ENCODE measurements at places on chromosomes 2 and 18.

DNA sequence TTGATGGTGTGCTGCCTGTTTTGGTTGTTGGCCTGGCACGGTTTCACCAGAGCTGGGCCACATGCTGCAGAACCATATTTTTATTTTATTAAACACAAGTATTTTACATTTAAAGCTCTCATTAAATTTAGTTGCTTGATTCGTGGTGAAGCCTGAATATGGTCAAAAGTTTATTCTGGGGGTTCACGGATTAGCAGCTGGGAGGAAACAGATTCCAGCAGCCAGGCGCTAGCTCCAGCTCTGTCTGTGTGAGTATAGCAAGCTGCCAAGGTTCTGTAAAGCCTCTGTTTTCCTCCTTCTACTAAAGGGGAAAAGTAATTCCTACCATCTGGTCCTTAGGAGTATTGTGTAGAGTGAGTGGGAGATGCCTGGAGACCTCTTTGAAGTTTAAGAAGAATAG, 22.5 kb downstream of the GATA6 start:
- H3K4me1 ChIP-seq, result no peaks in the 10 kb centered on the region
- H3K27ac ChIP-seq, result no peak overlapping the region
- no peaks in the 10 kb centered on the region for H3K27me3 ChIP-seq
- no peak for DNase-seq
- no peak overlapping the region for H3K4me3 ChIP-seq

DNA sequence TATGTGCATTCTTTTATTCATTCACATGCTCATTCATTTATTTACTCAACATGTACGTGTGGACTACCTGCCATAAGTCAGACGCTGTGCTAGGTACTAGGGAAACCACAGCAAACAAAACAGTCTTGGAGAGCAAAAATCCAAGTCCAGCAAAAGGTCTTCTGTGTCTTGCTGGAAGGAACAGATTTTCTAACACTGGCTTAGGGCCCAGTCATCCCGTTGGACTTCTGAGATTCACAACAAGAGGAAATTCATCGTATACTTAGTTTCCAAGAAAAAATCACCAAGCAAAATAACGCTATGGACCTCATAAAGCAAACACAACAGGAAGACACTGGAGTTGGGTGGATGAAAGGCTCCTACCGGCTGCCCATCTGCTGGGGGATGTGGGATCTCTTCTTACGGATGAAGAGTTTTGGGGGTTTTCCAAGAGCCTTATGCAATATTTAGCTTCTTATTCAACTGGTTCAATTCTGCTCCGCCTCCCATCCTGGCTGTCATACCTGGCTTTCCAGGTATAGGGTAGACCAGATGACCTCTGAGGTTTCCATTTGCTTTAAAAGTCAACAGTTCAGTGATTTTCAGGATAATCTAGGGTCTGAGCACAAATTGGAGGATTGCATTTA, 262.7 kb downstream of the HAUS1 start:
- H3K27me3 ChIP-seq, result no peaks in the 10 kb centered on the region
- no peaks in the 10 kb centered on the region for H3K36me3 ChIP-seq
- H3K4me1 ChIP-seq, result no peaks in the 10 kb centered on the region
- no peak overlapping the region for H3K4me3 ChIP-seq
- no peak overlapping the region for H3K27ac ChIP-seq
- DNase-seq, result no peak

DNA sequence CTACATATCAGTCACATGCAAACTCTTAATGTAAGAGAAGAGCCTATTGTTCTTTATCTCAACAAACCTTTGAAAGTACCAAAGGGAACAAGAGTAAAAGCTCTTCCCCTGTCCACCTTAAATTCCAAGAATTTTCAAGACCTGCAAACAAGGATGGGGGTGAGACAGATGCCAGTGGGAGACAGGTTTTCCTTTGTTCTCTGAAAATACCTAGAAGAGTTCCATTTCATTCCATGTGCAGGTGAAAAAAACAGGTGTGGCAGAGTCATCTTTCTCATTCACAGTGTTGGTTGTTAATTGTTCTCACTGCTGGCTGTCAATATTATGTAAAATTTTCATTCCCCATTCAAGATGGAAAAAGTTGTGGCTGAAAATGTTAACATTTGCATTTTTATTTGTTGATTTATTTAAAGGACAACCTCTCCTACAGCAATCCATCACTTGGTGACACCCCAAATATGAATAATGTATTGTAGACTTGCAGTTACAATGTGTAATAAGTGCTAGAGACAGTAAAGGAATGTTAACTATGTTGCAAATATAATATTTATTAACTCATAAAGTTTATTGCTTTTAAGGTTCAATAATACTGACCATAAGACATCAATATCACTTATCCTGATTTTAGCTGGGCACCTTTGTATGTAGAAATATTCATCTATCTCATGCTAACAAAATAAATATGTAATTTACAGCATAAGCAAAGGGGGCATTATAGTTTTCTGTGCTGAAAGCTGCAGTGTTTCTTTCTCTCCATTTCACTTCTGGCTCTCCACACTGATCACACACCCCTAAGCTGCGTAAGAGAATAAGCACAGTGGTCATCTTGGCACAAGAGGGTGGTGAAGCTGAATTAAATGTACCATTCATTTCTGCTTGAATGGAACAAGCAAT, 347.0 kb downstream of the KIAA1328 start:
- no peak for DNase-seq
- H3K4me1 ChIP-seq, result no peaks in the 10 kb centered on the region
- no peaks in the 10 kb centered on the region for H3K27me3 ChIP-seq
- no peak overlapping the region for H3K4me3 ChIP-seq
- no peak overlapping the region for H3K27ac ChIP-seq

DNA sequence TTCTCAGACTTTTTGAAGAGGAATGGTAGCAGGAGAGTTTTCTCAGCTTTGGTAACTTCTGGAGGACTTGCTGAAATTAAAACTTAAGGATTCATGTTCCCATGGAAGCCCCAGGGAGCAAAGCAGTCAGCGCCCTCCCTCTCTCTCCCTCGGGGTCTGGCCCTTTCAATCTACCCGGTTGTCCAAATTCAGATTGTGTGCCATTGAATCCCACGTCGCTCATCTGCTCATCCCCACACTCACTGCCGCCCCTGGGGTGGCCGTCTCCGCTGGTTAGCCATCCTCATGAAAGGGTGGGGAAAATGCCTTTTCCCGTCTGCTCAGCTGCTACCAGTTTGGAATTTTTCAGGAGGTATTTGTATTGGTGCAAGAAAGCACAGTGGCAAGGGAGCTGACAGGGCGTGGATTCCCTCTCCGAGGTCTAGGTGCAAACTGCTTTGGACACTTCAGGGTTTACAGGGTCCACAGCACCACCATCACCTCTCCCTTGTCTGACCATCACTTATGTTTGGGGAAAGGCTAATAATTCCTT, 27.1 kb downstream of the MCFD2 start:
- H3K27me3 ChIP-seq, result no peaks in the 10 kb centered on the region
- no peak overlapping the region for H3K4me3 ChIP-seq
- H3K4me1 ChIP-seq, result no peaks in the 10 kb centered on the region
- DNase-seq, result no peak

GRCh38 chr2:153100151-153100550, 378.4 kb downstream of the RPRM start:
- H3K4me3 ChIP-seq, result no peak overlapping the region
- no peak for DNase-seq
- H3K27ac ChIP-seq, result no peak overlapping the region
- H3K36me3 ChIP-seq, result no peaks in the 10 kb centered on the region
- no peaks in the 10 kb centered on the region for H3K27me3 ChIP-seq
- H3K4me1 ChIP-seq, result no peaks in the 10 kb centered on the region

DNA sequence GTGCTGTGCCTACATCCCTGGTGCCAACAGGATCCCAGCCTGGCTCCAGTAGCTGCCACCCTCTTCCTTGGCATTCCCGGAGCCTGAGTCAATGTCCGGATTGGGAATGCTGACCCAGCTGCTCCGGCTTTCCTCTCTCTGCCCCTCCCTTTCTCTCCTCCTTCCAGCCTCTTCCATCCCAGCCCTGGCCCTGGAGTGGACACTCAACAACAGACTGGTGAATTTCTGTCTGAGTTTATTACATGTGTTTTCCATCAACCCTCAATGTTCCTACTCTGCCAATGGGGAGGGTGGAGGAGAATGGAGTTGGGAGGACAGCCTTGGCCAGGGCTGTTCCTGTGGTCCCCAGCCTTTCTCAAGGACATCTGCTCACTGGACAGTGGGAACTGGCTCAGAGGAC, 917 bp upstream of the PRKAG3 start:
- no peak overlapping the region for H3K27ac ChIP-seq
- no peaks in the 10 kb centered on the region for H3K36me3 ChIP-seq
- H3K27me3 ChIP-seq, result no peaks in the 10 kb centered on the region
- DNase-seq, result no peak
- no peak overlapping the region for H3K4me3 ChIP-seq

- H3K4me1 ChIP-seq, result no peaks in the 10 kb centered on the region
- H3K36me3 ChIP-seq, result peaks cover 4% of the 10 kb centered on the region
- no peaks in the 10 kb centered on the region for H3K27me3 ChIP-seq
These were observed 103.9 kb upstream of the MCFD2 start for GRCh38 chr2:47019532-47019931.

GRCh38 chr18:48022531-48023329, 92.3 kb upstream of the SMAD2 start:
- H3K4me3 ChIP-seq, result no peak overlapping the region
- no peaks in the 10 kb centered on the region for H3K27me3 ChIP-seq
- no peaks in the 10 kb centered on the region for H3K4me1 ChIP-seq
- H3K36me3 ChIP-seq, result no peaks in the 10 kb centered on the region

GRCh38 chr2:18518116-18519111, 42.0 kb downstream of the RDH14 start:
- no peak overlapping the region for H3K4me3 ChIP-seq
- H3K27me3 ChIP-seq, result no peaks in the 10 kb centered on the region
- no peaks in the 10 kb centered on the region for H3K36me3 ChIP-seq
- no peak overlapping the region for H3K27ac ChIP-seq
- DNase-seq, result no peak

- H3K27me3 ChIP-seq, result no peaks in the 10 kb centered on the region
- peaks cover 8% of the 10 kb centered on the region for H3K36me3 ChIP-seq
- no peak for DNase-seq
- no peaks in the 10 kb centered on the region for H3K4me1 ChIP-seq
These were observed 18.8 kb downstream of the PTRHD1 start for GRCh38 chr2:24774373-24774772.

GRCh38 chr2:151052850-151053660, 208.6 kb downstream of the RBM43 start:
- no peak for DNase-seq
- no peaks in the 10 kb centered on the region for H3K36me3 ChIP-seq
- H3K27me3 ChIP-seq, result no peaks in the 10 kb centered on the region
- no peak overlapping the region for H3K27ac ChIP-seq

DNA sequence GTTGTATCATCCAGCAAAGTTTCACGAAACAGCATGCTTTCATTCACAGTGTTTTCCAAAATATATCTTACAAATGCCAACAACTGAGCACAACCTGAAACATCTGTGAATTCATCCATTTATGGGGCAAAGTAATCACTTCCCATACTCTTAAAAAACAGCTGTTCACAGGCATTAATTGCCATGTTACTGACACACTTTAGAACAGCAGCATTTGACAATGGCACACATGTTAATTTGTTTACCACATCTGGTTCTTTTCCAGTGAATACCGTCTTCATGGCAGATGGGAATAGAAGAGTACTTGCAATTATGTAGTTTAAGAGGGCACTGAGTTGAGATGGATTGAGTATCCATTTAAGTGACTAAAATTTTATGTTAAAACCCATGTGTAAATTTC, 347.4 kb upstream of the LRP1B start:
- no peak for DNase-seq
- no peak overlapping the region for H3K27ac ChIP-seq
- H3K27me3 ChIP-seq, result no peaks in the 10 kb centered on the region

- H3K4me1 ChIP-seq, result no peaks in the 10 kb centered on the region
- no peaks in the 10 kb centered on the region for H3K36me3 ChIP-seq
- no peak overlapping the region for H3K4me3 ChIP-seq
- DNase-seq, result no peak
These were observed 70.6 kb downstream of the GORASP2 start for GRCh38 chr2:170999654-171000053.

GRCh38 chr2:36881816-36882215, 84.5 kb downstream of the STRN start:
- no peaks in the 10 kb centered on the region for H3K4me1 ChIP-seq
- no peak for DNase-seq
- H3K36me3 ChIP-seq, result peaks cover 9% of the 10 kb centered on the region
- H3K4me3 ChIP-seq, result no peak overlapping the region

Measured in naive thymus-derived CD4-positive, alpha-beta T cell (primary cell).